Activated naive CD8-positive, alpha-beta T cell treated with anti-CD3 and anti-CD28 coated beads, Interleukin-2, amount 10 ng/mL, durations not matched to agents 7 days and 5 days (primary cell): ENCODE measurements at places on chromosomes 11 and 22. TPM values are rescaled to one million over a fixed set of nuclear protein-coding genes. Genes with fewer than 3 reads are reported as not detected.

The MMP13 gene
- not detected for total RNA-seq

The GALNT18 gene
- 2.0 TPM for total RNA-seq

The CCND1 gene
- 0.78 TPM for total RNA-seq

The KCNK7 gene
- 1.0 TPM for total RNA-seq

The PIK3IP1 gene
- total RNA-seq, result 125 TPM

The C11orf87 gene
- not detected for total RNA-seq

The ALDH3B1 gene
- total RNA-seq, result 0.61 TPM

The LBHD1 gene
- total RNA-seq, result 23.6 TPM

The RIN1 gene
- 3.0 TPM for total RNA-seq

The DCHS1 gene
- 2.5 TPM for total RNA-seq

The BIK gene
- 0.64 TPM for total RNA-seq

The TEX12 gene
- not detected for total RNA-seq

The OR8D4 gene
- total RNA-seq, result not detected

The OR52E8 gene
- not detected for total RNA-seq

The OR5J2 gene
- total RNA-seq, result not detected
